ENCODE measurements at places on chromosomes 12 and 14. TPM values are rescaled to one million over a fixed set of nuclear protein-coding genes. Genes with fewer than 3 reads are reported as not detected.
A peak's percentile ranks its signal among the peaks of the same experiment; 100 is the strongest.

- no peak for DNase-seq
Observed at GRCh38 chr12:132292328-132293319, 36.8 kb downstream of the GALNT9 start.

Gene LRTM2
- total RNA-seq: not detected

Gene IFT81
- 27.8 TPM for total RNA-seq

- DNase-seq: no peak
Observed at GRCh38 chr12:34400411-34400881, 378.1 kb downstream of the ALG10 start.

DNA sequence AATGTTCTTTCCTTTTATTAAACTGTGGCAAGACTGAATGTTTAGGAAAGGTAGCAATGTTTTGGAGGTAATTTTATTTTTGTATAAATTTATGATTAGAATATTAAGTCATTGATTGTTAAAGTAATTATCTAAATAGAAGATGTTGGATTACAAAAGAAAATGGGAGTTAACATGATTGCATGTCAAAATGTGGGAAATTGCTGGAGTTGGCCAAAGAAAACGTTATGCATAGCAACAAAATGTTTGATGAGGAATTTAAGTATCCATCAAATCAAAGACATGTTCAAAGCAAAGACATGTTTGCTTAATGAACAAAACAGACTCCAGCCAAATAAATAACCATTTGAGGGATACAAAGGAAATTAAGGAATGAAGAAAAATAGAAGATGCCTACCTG, 3.2 kb upstream of the MLH3 start:
- no peak for DNase-seq

Gene E2F7
- total RNA-seq: 0.99 TPM

Gene ZDHHC17
- total RNA-seq: 46.4 TPM

Gene ZNF891
- 2.0 TPM for total RNA-seq

DNA sequence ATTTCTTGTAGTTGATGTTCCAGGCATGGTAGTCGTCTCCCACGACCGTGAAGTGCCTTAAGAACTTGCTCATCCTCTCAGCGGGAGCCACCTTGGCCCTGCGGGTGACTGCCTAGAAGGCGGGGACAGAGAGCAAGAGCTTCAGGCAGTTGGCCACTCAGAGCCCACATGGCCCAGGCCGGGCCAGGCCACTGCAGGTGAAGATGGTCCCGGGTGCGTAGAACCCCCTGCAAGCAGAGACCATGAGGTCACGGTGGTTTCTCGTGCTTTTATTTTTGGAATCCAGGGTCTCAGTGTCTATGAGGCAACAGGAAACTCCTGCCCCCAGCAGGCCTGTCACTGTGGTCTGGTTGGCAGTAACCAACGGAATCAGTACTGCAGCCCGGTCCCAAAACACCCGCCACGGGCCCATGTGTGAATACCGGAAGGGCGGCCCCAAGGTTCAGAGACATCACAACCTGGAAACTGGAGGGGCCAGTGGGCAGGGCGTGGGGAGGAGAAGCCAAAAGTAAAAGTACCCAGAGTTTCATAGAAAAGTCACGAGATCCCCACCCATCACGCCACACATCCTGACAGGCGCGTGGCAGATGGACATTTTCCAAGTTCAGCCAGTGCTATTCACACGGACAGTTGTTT, 27.5 kb downstream of the HVCN1 start:
- no peak for DNase-seq

Gene PRB2
- not detected for total RNA-seq

GRCh38 chr12:120061575-120062214, 54.9 kb downstream of the RAB35 start:
- no peak for DNase-seq

Gene CEP128
- 3.0 TPM for total RNA-seq

DNA sequence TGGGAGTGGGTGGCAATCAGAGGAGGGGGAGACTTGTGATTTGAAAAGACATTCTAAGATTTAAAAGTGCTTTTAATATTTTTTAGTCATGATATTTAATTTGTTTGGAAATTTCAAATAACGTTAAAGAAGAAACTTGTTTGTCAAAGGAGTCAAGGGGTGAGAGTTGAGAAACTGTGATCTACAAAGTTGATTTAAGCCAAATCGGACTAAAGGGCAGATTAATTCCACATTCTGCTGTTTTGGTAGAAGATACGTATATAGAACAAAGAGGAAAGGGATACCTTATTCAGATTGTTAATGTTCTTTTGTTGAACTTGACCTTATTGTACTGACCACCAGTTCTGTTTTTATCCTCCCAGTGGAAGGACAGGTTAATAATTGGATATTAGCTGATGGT, 6.7 kb downstream of the EIF4B start:
- no peak for DNase-seq

DNA sequence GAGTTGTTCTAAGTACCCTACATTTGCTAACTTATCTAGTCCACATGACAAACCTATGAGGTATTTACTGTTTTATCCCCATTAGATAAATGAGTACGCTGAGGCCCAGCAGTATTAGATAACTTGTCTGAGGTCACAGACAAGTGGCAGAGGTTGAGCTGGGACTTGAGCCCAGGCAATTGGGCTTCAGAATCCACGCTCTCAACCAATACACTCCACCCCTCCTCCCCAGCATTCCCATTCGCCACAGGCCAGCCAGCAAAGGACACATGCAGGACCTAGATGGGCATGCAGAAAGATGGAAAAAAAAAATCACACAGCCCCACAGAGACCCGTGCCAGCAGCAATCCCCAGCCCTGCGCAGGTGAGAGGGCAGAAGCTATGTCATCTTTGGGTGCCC, 12.4 kb downstream of the HDAC7 start:
- DNase-seq: no peak

GRCh38 chr12:116152268-116152667, 125.2 kb downstream of the MED13L start:
- DNase-seq: peak; percentile 90

GRCh38 chr12:10408842-10409241, 715 bp downstream of the KLRC4 start:
- no peak for DNase-seq

- no peak for DNase-seq
Observed at GRCh38 chr12:59182191-59182590, 261.9 kb upstream of the LRIG3 start.

Gene NPFF
- total RNA-seq: not detected

DNA sequence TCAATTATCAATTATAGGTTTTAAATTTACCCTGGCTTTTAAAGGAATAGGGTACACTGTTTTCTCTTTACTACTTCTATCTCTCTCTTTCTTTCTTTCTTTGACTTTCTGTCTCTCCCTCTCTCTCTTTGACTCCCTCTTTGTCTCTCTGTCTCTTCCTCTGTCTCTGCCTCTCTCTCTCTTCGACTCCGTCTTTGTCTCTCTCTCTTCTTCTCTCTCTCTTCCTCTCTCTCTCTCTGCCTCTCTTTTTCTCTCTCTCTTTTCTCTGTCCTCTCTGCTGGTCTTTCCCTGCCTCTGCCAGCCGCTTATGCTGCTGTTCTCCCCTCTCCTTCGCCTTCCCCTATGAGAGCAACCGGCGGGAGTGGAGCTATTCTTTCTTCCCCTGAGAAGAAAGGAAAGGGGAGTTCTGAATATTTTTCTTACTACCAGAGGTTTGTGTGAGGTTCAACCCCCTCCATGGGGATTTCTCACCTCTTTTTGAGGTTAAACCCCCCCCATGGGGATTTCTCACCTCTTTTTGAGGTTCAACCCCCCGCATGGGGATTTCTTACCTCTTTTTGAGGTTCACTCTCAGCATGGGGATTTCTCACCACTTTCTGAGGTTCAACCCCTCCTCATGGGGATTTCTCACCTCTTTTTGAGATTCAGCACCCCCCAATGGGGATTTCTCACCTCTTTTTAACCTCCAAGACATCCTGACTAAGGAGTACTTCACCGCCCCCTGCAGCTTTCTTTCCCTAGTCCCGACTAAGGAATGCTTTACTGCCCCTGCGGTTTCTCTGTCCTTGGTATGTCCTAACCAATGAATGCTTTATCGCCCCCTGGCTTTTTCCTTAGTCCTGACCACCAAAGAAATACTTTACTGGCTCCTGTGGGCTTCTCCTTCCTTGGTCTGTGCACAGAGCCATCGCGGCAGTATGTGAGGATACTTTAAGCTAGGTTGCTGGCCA, 27.4 kb upstream of the DDHD1 start:
- DNase-seq: peak; percentile 30

DNA sequence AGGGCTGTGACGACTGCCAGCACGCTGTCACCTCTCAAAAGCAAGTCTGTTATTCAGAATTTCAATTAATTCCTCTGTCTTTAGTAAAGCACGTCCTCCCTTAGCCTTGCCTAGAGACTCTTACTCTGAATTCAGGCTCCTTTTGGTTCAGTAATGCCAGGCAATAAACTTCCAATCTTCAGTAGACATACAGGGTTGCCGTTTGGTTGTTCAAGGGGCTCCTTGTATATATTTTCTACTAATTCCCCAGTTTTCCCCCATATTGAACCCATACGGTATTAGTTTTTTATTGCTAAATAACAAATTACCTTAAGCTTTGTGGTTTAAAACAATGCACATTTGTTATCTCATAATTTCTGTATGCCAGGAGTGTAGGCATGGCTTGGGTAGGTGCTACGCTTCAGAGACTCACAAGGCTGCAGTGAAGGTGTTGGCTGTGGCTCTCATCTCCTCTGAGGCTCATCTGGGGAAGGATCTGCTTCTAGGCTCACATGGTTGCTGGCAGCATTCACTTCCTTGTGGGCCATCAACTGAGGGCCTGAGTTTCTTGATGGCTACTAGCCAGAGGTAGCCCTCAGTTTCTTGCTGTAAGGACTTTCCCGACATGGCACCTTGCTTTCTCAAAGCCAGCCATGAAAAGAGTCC, 7.3 kb upstream of the CLECL1 start:
- DNase-seq: peak; percentile 32

GRCh38 chr14:102085488-102085887, 1.4 kb downstream of the HSP90AA1 start:
- no peak for DNase-seq

- DNase-seq: no peak
Observed at GRCh38 chr14:38090506-38090905, 117.2 kb upstream of the SSTR1 start.

- no peak for DNase-seq
Observed at GRCh38 chr12:59084511-59085375, 164.4 kb upstream of the LRIG3 start.

- no peak for DNase-seq
Observed at GRCh38 chr12:131618303-131618658, 92.6 kb upstream of the SFSWAP start.

DNA sequence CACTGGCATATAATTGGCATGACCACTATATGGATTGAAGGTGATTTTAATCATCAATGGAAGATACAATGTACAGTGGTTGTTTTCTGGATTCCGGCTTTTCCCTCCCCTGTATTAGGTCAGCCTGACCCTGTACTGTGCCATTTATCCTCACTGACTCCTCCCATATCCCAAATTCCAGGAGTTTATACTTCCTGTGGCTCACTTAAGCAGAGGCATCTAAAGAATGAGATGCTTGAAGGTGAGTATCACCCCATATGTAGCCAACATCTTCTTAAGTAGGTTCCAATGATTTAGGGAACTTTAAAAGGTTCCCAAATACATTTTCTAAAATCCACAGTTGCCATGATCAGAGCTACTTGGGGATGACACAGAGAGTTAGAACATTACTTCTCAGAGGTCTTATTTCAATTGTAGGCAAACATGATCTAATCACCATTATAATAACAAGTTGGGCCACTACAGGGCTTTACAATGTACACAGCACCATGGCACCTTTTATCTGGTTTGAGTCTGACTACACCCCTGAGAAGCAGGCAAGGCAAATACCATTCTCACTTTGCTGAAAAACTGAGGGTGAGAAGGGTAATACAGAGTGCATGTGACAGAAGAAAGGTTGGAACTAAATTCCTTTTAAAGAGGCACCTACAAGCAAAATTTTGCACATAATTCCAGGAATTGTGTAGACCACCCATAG, 212.3 kb upstream of the GARIN6 start:
- DNase-seq: no peak

Gene B4GALNT3
- 0.94 TPM for total RNA-seq

DNA sequence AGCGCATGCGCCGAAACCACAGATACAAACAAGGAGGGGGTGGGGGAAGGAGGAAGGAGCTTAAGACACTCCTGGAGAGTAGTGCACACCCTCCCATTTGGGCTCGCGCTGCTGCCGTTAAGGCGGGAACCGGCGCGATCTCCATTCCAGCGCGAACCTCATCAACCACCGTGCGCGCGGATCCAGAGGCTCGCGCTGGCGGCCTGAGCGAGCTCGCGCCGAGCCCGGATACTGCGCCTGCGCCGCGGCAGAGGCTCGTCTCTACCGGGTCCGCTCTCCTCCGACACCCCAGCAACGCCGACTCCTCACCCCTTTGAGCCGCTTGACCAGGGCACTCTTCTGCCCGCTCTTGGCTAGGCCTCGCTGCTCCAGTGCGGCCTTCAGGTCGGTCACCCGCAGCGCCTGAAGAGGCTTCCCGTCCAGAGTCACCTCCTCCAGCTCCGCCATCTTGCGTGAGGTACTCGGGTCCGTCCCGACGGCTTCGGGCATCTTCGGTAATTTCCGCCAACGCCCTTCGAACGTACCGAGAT, at the start of gene ACIN1:
ACIN1 (minus strand) TSS at position 471 of the 530 bp plus-strand sequence; CDS start at position 447, 24 bp downstream.
- DNase-seq: peak; percentile 79

Gene AMN1
- total RNA-seq: 12.1 TPM

DNA sequence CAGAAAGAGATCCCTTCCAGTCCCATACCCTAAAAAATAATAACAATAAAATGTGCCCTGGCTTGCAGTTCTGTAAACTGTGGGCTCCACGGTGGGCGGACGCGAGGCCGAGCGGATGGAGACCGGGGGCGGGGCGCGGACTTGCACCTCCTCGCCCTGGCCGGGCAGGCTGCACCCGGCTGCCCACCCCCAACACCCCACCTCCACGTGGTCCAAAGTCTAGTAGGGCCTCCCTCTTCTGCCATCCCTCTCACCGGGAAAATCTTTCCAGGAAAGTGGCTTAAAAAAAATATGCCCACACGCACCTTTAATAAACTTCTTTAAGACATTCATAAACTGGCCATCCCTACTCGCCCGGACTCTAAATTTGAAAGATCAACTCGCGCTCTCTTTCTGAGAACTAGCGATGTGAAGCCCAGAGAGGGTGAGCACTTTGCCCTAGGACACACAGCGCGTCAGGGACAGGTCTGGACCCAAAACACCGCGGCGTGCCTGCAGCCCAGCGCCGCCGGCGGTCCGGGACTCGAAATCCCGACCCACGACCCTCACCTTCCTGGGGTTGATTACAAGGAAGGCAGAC, 1.9 kb upstream of the BCL11B start:
- no peak for DNase-seq

DNA sequence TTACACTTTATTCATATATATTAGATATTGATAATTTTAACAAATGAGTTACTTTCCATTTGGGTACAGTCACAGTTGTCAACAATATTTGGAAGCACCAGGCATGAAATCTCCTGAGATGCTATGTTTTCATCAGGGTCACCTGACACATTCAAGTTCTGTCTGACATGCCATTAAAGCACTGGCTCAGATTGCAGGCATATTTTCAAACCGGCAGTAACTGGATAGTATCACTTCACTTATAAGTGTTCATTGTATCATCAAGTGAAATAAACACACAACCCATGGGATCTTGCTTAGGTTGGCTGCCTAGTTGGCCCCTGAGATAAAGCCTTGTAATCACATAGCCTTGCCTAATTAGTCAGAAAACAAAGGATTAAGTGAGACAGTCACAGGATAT, 4.8 kb downstream of the IFNG start:
- peak; percentile 7 for DNase-seq

Gene PRICKLE1
- 11.6 TPM for total RNA-seq

GRCh38 chr14:104602933-104603325, 1.6 kb downstream of the TMEM179 start:
- no peak for DNase-seq

All from renal cortical epithelial cell (primary cell).